ENCODE measurements at places on chromosomes 2 and 18. TPM values are rescaled to one million over a fixed set of nuclear protein-coding genes. Genes with fewer than 3 reads are reported as not detected.

DNA sequence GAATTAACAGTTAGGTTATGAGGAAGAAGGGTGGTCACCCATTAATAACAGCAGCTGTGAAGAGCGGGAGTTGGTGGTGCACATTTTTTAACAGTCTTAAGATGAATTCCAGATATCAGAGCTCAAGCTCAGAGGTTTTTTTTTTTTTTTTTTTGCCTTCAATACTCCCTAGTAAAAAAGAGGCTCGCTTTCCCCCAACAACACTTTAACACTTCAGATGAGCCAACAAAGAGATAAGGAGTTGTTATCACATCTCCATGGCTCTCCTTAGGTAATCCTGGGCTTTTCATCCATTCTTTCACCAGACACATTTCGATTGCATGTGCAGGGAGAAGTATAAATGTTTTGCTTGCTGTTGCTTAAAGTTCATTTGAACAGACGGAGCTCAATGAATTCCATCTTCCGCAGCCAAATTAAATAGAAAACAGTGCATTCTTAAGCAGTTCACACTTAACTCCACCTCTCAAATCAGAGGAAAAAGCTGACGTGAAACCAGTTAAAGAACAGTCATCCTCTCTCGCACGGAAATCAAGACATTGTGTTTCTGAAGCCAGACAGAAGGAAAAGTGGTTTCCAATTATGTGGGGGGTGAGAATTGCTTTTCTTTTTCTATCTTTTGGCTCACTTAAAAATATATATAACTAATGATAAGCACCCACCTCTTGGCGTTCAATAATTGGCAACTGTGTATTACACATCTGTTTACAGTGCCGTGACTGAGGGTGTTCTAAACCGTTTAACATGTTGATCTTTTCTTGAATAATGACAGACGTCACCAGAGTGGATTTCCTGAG is 118.2 kb downstream of the ZNF521 start:
- DNase-seq: peak; percentile 38

PLEKHA3 gene
- total RNA-seq: 1.7 TPM

- peak; percentile 54 for DNase-seq
These were observed at the start of gene BCL11A for GRCh38 chr2:60553495-60554073. BCL11A (minus strand) TSS chr2:60553654; CDS start chr2:60553270, 384 bp downstream.

DOCK10 gene
- 29.2 TPM for total RNA-seq

CYP27C1 gene
- total RNA-seq: not detected

KCNIP3 gene
- total RNA-seq: not detected

DNA sequence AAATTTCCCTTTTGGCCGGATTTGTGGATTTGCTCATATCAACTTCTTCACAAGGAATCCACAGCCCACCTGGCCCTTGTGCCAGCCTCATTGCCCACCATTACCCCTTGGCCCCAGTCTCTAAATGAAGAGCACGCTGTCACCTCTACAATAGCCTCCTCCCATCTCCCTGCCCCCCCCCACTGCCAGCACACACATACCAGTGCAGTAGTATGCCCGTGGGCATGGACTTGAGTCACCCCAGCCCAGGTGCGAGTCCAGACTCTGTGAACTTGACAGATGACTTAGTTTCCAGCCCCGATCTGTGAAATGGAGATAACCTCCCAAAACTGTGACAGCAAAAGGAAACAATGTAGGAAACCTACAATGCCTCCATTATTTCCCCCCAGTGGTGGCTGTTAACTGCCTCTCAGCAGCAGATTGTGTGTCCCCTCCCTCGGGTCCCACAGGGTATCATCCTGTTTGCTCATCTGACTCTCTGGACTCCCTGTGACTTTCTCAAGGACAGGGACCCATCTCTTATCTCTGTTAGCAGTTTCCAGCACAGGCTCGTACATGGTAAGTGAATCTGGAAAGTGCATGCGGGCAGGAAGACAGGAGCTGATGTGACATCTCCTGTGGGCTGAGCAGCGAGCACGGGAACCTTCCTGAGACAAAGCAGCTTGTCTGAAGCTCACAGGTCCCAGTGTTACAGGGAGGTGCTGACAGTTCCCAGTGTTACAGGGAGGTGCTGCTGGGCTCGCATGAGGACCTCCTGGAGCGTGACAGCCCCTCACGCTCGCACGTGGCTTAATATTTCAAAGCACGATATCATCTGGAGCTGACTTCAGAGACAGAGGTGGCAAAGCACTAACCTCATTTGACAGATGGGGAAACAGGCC is 4.2 kb upstream of the TMEM185B start:
- no peak for DNase-seq

ACMSD gene
- total RNA-seq: not detected

- DNase-seq: no peak
These were observed 143.5 kb upstream of the CWC22 start for GRCh38 chr2:180150606-180151005.

GRCh38 chr2:31016648-31017047 is 121.6 kb downstream of the GALNT14 start:
- no peak for DNase-seq

- DNase-seq: peak; percentile 76
These were observed 654.9 kb upstream of the SYT4 start for GRCh38 chr18:43932140-43932539.

GRCh38 chr2:109433926-109434325 is 179.8 kb downstream of the SEPTIN10 start:
- no peak for DNase-seq

GRCh38 chr2:108884619-108885018 is 98.0 kb downstream of the CCDC138 start:
- no peak for DNase-seq

DNA sequence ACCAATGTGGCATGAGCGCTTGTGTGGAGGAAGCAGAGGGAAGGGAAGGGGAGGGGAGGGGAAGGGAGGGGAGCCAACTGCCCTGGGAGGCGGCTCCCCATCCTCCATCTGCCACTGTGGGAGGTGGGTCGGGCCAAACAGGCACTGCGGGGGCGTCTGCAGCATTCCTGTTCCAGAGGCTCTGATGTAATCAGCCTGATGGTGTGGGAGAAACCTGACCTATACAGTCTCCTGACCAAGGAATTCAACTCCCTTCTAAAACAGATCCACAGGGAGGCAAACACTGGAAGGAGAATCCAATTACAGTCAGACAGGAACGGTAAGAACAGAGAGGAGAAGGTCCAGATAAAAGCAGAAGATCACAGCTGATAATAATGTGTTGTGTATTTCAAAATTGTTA is 88.8 kb downstream of the CD8B2 start:
- DNase-seq: no peak

DNA sequence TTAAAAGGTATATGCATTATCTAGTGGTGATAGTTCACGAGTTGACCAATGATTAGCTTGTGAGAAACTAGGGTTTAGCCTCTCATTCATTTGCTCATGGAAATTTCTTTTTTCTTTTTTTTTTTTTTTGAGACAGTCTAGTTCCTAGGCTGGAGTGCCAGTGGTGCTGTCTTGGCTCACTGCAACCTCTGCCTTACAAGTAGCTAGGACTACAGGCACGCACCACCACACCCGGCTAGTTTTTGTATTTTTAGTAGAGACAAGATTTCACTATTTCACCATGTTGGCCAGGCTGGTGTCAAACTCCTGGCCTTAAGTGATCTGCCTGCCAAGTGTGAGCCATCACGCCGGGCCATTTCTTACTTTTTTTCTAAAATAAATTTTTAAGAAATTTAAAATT is 14.0 kb downstream of the KDM3A start:
- DNase-seq: no peak

GRCh38 chr2:37306024-37306423 is 18.6 kb downstream of the PRKD3 start:
- no peak for DNase-seq

ACTR1B gene
- total RNA-seq: 47.5 TPM

GALNT5 gene
- 27.5 TPM for total RNA-seq

- no peak for DNase-seq
These were observed 17.7 kb upstream of the SP3 start for GRCh38 chr2:173982918-173983317.

VIL1 gene
- total RNA-seq: 12.5 TPM

SNRPD1 gene
- total RNA-seq: 5.8 TPM

- no peak for DNase-seq
These were observed 54.2 kb downstream of the TSN start for GRCh38 chr2:121809607-121810006.

TMEM163 gene
- total RNA-seq: 0.58 TPM

MATN3 gene
- 1.2 TPM for total RNA-seq

GRCh38 chr2:25309402-25309801 is 32.3 kb downstream of the DNMT3A start:
- peak; percentile 52 for DNase-seq

- DNase-seq: no peak
These were observed 381.7 kb downstream of the CDH19 start for GRCh38 chr18:66222174-66222573.

GRCh38 chr2:222882484-222882928 is 21.7 kb downstream of the ACSL3 start:
- no peak for DNase-seq

GRCh38 chr2:1717113-1717512 is 27.2 kb downstream of the PXDN start:
- DNase-seq: peak; percentile 71

DNA sequence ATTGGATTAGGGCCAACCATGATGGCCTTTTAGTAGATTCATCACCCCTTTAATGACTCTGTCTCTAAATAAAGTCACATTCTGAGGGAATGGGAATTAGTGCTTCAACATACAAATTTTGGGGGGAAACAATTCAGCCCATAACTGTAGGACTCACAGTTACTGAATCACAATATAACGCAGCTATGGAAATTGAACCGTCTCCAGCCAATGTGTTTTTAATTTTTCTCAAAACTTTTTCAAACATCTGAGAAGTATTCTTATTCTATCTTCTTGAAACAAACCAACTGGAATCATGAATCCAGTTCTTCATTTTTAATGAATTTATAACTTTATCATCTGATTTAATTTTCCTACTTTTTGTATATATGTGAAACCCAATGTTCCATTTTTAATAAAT is 373.1 kb upstream of the SYT4 start:
- DNase-seq: no peak

- no peak for DNase-seq
These were observed 179.1 kb downstream of the ERBB4 start for GRCh38 chr2:212359425-212360067.

MBD5 gene
- 116 TPM for total RNA-seq

TWSG1 gene
- total RNA-seq: 9.3 TPM

- no peak for DNase-seq
These were observed 269.1 kb downstream of the ZNF385B start for GRCh38 chr2:179592167-179592936.

IMMT gene
- 70.9 TPM for total RNA-seq

DNA sequence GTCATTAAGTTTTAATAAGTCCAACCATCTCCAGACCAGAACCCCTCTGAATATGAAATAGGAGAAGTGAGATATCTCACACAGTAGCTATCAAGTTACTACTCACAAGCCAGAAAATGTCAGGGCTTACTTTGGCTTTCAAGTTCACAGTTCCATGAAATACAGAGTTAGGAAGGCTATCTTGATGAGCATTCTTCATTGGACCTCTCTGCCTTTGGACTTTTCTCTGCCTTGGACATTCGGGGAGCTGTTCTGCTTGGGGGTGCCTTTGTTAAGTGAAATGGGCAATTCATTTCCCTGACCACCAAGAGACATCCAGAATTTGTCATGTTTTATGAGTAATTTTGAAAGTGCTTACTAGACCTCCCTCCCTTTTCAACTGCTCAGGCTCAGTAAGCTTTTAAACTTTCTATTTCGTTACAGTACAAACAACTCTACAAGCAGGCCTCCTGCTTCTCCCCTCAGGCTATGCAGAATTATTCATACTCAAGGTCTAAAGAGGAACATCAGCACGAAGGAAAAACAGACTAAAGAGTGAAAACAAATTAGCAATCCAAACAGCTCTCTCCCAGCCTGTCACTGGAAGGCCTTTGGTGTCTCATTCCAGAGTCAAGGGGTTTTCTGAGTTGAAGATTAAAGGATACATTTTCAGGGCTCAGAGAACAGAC is 95.3 kb downstream of the MREG start:
- no peak for DNase-seq

DNA sequence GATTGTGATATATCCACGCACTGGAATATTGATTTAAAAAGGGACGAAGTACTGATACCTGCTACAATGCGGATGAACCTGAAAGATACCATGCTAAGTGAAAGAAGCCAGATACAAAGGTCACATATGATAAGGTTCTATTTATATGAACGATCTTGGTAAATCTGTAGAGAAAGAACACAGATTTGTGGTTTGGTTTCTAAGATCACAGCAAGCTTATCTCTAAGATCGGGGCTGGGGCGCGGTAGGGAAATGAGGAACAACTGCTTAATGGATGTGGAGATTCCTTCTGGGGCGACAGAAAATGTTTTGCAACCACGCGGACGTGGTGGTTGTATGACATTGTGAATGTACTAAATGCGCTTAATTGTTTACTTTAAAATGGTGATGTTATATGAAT is 60.1 kb downstream of the NEDD4L start:
- no peak for DNase-seq

POTEC gene
- total RNA-seq: not detected

MYCN gene
- not detected for total RNA-seq

IL36RN gene
- total RNA-seq: not detected
